NCI-H2171 (cell line): ENCODE measurements at places on chromosomes 2 and 18.
A peak's percentile ranks its signal among the peaks of the same experiment; 100 is the strongest.

- DNase-seq, result no peak
Measured at GRCh38 chr18:32354518-32354917, 116.2 kb downstream of the GAREM1 start.

- no peak for DNase-seq
Measured at GRCh38 chr2:239789711-239790110, 235.4 kb downstream of the NDUFA10 start.

GRCh38 chr2:25557179-25558036, 116.0 kb downstream of the DTNB start:
- no peak for DNase-seq

DNA sequence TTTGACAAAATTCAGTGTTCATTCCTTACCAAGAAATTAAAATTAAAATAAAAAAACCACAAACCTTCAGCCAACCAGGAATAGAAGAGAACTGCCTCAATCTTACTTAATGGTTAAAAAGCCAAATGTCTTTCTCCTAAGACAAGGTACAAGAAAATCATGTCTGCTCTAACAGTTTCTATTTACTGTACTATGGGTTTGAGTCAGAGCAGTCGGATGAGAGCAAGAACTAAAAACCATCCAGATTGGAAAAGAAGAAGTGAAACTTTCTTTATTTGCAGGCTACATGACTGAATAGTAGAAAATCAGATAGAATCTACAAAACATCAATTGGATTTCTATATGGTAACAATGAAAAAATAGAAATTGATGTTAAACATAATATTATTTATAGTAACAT, 555.5 kb upstream of the TNP1 start:
- no peak for DNase-seq

DNA sequence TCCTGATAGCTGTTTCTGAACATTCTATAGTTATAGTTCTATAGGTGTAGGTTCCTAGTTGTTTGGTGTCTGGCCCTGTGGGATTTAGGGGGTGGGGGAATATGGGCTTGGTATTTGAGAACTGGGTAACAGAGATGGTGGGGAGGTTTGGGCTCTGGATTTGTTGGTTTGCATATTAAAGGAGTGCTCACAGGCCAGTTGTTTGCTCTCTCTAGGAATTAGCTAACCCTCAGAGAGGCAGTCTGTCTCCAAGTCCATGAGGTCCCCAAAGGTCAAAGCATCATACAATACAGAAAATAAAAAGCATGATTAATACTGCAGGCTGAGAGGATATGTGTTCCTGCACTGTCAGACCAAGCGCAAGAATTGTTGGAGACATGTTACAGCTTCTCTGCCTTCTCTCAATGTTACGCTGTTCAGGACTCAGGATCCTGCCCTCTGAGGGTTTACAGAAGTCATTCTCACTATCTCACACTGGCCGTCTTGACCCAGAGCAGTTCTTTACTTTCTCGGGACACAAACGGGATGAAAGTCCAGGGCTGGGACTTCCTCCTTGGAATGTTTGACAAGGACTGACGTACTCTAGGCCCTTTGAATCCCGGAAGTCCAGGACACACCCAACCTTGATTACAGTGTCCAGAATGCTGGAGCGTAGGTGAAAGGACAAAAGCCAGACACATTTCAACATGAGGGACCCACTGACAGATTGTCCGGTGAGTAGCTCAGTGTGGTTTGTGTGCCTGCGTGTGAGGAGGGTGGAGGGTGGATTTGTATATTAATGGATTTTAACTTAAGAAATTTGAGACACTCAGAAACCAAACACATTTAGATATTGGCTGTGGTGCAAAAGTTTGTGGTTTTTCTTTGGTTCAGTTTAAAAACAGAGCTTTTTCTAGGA, at the start of gene NOSTRIN:
NOSTRIN (plus strand) TSS at position 677 of the 898 bp plus-strand sequence; CDS start at position 687, 10 bp downstream.
- DNase-seq, result no peak

GRCh38 chr2:239305222-239305575, 95.6 kb downstream of the HDAC4 start:
- no peak for DNase-seq

DNA sequence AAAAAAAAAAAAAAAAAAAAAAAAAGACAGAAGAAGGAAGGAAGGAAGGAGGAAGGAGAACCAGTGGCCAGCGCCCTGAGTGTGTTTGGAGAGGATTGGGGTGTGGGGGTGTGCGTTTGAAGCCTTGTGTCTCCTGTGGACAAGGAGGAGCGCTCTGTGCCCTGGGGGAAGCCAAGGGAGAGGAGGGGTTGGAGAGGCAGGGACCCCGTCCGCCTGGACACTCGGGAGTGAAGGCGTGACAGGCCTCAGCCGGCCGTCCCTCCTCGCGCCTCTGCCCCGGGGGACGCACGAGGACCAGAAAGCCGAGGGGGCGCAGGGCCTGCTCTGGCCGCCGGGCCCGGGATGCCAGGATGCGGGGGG, 44.9 kb downstream of the SERTAD2 start:
- DNase-seq, result no peak

DNA sequence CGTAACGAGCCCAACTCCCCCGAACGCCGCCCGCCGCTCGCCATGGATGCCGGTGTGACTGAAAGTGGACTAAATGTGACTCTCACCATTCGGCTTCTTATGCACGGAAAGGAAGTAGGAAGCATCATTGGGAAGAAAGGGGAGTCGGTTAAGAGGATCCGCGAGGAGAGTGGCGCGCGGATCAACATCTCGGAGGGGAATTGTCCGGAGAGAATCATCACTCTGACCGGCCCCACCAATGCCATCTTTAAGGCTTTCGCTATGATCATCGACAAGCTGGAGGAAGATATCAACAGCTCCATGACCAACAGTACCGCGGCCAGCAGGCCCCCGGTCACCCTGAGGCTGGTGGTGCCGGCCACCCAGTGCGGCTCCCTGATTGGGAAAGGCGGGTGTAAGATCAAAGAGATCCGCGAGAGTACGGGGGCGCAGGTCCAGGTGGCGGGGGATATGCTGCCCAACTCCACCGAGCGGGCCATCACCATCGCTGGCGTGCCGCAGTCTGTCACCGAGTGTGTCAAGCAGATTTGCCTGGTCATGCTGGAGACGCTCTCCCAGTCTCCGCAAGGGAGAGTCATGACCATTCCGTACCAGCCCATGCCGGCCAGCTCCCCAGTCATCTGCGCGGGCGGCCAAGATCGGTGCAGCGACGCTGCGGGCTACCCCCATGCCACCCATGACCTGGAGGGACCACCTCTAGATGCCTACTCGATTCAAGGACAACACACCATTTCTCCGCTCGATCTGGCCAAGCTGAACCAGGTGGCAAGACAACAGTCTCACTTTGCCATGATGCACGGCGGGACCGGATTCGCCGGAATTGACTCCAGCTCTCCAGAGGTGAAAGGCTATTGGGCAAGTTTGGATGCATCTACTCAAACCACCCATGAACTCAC, 673 bp downstream of the PCBP1 start:
- DNase-seq, result peak; percentile 32

- peak; percentile 27 for DNase-seq
Measured at GRCh38 chr18:3451183-3451988, 1.4 kb downstream of the TGIF1 start.

- DNase-seq, result no peak
Measured at GRCh38 chr18:42176599-42176998, 221.6 kb downstream of the PIK3C3 start.

DNA sequence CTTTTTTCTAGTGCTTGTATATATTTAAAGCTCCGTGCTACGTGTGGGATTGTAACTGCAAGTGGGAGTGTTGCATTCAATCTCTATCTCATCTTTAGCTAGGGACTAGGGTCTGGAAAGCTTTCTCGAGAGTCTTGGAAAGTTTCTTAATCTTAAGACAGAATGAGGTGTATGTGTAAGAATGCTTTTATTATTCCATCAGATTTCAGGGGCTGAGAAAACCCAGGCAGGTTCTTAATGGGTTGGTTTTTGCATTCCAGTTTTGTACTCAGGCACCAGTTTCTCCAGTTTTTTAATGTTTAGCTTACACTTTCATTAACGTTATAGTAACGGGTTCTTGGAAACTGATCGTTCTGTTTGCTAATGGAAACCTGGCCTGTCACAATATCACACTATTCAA, 20.3 kb downstream of the MRPL19 start:
- no peak for DNase-seq

DNA sequence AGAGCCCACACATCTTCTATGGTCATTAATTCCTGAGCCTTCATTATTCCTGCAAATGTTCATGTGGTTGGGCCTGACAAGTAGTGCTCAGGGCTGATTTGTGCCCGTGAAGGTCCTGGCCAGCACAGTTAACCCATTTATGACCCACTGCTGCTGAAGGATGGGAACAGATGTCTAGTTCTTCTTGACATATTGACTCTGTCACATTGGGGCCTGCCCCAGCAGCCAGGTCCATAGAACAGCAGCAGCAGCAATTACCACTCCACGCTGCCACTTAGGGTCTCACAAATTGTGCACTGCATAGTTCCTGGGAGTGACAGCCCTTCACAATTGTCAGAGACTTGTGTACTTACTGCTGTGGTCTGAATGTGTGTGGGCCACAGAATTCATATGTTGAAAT, 442.3 kb upstream of the RGPD4 start:
- DNase-seq, result no peak
